SW480 (cell line): ENCODE measurements at places on chromosomes 2 and 18.

GRCh38 chr2:162749994-162750393 lies 88.6 kb downstream of the KCNH7 start:
- no peak for DNase-seq

DNA sequence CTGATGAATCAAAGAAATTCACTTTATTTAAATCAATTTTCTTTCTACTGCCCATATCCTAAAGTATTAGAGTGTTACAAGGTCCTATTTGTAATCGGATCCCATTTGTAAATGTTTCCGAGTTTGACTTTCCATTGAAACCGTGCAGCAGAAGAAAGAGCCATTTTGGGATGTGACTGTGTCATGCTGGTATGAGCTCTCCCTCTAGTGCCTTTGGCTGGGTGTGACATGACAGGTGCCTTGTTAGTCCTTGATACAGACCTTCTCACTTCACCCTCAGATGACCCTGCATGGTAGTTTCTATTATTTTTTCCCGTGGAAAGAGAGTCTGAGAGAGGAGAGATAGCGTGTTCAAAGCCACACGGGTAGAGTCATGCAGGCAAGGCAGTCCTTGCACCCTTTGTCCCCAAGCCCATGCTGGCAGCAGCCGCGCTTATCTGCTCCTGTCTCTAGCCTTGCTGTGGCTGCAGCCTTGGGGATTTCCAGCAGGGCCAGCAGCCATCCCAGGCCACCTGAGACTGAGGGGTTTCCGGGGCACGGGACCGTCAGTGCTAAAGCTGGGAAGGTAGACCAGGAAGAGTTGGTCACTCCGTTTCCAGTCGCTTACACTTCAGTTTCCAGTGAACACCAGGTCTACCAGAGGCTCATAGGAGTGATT lies 21.4 kb downstream of the CHMP1B start:
- DNase-seq: peak; percentile 81

- no peak for DNase-seq
Measured at GRCh38 chr2:145106293-145106692, 586.4 kb upstream of the ZEB2 start.

DNA sequence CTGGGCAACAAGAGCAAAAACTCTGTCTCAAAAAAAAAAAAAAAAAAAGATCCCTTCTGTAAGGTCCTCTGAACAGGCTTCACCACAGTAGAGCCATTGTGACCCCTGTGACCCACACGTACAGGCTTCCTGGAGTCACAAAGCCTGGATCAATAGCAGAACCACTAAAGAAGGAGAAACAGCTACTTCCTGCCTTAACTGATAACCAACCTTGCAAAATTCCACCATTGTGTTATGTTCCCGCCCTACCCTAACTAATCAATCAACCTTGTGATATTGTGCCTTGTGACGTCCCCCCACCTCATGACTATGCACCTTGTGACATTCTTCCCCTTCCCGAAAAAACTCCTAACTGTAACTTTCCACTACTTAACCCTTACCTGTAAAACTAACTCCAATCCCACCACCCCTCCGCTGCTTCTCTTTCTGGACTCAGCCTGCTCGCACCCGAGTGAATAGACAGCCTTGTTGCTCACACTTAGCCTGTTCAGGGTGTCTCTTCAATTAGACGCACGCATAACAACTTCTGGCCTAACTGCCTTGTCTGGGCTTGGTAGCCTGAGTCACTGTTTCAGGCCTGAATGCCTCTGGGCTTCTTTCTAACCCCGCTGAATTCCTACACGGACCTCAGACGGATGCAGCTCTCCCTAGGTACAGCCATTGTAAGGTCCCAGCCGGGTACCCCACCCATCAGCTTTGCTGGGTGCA lies 13.9 kb downstream of the SCYGR8 start:
- DNase-seq: no peak

DNA sequence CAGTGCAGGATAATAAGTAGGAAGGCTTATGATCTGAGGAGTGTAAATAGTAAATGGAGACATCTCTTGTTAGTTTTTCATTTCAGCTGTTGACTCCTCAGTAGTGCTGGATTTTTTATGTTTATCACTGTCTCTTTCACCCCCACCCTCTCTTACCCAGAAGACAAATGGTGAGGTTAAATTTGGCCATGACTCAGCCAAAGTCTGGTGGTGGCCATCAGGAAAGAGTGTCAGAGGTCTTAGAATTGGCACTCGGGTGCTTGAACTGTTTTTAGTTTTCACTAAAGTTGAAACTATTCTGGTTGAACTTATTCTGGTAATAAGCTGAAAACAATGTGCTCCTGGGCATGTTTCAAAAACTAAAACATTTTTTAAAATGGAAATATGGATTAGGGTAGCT lies 123.3 kb downstream of the FHOD3 start:
- no peak for DNase-seq

DNA sequence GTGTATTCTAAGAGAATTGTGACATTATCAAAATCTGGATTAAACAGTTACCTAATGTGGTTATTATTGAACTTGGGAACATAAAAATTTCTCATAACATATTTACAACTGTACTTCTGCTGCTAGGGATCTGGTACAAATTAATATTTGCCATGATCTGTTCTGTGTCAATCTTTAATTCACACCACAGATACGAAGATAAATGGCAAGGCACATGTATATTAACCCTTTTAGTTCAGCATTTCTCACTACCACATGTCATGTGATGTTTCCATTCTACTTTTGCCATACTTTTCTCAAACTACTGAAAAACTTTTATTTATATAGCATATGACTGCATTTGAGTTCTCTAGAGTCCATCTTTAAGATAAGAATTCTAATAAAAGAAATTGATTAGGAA lies 295.3 kb upstream of the DDX18 start:
- DNase-seq: no peak

DNA sequence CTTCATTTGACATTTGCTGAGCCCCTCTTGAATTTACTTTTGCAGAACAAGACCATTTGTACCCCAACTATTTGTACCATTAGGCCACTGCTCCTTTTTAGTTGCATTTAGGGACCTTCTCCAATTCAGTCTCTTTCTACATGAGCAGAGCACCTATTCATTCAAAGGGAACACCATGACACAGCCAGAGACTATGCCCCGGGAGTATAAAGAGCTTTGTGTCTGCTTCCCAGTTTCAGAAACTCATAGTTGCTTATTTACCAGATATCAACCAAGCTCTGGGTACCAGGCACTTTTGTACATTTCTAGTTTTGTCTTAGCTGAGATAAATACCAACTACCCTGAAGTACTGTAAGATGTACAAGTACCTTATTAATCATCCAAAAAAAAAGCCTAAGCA lies 269.1 kb upstream of the SIX3 start:
- no peak for DNase-seq
